ENCODE measurements at places on chromosomes 2 and 18. TPM values are rescaled to one million over a fixed set of nuclear protein-coding genes. Genes with fewer than 3 reads are reported as not detected.

Gene NEB
- total RNA-seq, result 4.0 TPM

Gene COL3A1
- 0.05 TPM for total RNA-seq

Gene CPO
- not detected for total RNA-seq

Gene NT5C1B
- 1.0 TPM for total RNA-seq

Gene B3GNT7
- total RNA-seq, result 0.50 TPM

Gene ATP9B
- 41.0 TPM for total RNA-seq

Gene OBSL1
- total RNA-seq, result 26.0 TPM

DNA sequence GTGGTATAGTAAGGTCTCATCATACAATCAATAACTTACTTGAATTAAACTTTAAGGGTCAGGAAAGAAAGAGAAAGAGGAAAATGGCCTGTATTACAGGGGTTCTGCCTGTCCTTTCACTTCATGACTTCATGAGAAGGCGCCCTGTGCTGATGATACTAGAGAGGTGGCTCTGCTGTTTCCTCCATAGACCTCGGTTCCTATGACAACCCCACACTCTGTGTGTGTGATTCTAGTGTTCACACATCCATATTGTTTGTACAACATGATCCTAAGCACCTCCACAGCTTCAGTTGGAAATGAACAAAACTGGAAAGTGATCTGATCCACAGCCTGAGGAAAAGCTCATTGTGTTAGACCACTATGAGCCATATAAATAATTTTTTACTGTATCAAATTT is 7.0 kb upstream of the REEP1 start:
- ATAC-seq, result no peak

- peak; percentile 89 for ATAC-seq
Measured at GRCh38 chr2:66508484-66509071, 73.7 kb downstream of the MEIS1 start.

- ATAC-seq, result no peak
Measured at GRCh38 chr2:176562359-176563078, 293.3 kb downstream of the MTX2 start.

DNA sequence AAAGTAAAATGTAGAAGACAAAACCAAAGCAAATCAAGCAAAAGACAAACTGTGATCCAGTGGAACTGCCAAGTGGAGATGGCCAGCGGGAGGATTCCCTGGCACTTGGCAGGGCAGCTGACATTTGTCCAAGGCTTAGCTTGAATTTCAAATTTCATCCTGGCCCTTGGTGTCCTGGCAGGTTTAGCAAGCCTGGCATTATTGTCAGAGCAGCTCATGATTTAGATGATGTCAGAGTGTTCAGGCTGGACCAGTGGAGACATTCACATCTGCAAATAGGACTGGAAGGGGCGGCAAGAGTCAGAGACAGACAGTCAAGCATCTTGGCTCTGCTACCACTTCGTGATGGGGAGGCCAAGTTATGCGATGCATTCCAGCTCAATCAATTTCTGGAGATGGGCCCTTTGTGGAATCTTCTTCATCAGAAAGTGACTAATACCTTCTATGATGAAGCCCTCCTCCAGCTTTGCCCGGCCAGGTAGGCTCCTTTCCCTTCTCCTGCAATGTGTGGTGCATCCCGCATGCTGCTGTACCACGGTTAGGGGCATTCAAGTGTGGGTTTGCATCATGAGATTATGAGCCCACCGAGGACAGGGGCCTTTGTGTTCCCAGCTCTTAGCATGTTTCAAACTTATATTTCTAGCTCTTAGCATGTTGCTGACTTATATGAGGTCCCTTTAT is 199.7 kb downstream of the ANKRD30B start:
- no peak for ATAC-seq

- no peak for ATAC-seq
Measured at GRCh38 chr2:12441750-12442475, 274.8 kb upstream of the TRIB2 start.

GRCh38 chr2:15107137-15107536 is 454.0 kb downstream of the NBAS start:
- no peak for ATAC-seq

DNA sequence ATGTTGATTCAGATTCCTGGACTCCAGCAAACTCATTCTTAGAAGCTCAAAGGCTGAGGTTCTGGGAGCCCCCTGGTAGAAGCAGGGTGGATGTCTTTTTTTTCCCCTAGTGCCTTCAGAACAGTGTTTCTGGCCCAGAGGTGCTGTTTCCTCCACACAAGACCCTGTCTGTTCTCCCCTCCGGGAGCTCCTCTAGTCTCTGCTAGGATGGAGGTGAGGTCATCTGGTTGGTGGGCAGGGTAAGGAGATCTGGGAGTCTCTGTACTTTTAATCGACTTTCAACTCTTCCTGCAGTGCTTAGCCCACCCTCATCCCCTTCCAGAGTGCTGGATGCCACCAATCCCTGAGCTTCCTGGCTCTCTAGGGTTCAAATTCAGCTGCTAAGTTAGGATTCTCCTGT is 192.0 kb downstream of the SH3BP4 start:
- ATAC-seq, result no peak

DNA sequence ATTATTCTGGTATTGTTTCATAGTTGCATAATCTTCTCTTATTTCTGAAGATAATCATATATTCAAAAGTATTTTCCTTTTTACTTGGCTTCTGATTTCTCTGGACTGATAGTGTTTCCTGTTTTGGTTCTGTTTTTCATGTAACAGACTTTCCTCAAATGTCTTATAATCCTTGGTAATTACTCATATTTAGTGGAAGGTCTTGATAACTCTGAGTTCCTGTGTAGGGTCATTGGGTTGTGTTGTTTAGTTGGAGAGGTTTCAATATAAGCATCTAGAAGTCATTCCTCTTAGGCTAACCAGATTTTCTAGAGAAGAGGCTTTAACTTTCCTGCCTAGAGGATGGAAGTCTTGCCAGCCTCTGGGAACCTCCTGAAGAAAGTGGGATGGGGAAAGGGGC is 23.8 kb downstream of the MFSD6 start:
- ATAC-seq, result no peak

DNA sequence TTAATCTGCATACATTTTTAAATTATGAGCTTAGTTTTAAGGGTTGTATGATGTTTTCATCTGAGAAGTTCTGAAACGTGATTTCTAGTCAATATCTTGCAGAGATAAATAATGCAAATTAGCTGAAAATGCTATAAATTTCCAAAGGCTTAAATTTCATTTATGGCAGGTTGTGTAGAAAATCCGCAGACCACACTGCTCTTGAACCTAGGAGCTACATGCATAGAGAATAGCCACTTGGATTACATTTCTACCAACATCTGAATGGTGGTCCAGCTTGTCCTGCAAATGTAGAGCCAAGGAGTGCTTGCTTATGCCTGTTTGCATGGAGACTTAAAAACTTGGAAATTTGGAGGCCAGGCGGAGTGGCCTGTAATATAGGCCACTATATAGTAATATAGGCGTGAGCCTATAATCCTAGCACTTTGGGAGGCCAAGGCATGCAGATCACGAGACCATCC is 6.8 kb downstream of the MAT2A start:
- no peak for ATAC-seq

DNA sequence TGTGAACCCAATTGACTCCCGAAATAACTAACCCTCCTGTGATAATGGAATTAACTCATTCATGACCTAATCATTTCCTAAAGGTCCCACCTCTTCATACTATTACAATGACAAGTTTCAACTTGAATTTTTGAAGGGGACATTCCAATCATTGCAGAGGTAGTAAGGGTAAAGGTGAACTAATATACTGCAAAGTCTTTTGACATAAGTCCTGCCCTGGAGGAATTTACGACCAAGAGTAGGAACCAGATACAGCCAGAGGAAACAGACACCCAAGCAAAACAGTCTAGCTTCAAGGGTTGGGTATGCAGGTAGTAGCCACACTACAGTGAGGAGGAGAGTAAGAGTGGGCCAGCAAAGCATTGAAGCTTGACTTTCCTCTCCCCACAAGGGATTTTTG is 1.2 kb upstream of the SRBD1 start:
- no peak for ATAC-seq

DNA sequence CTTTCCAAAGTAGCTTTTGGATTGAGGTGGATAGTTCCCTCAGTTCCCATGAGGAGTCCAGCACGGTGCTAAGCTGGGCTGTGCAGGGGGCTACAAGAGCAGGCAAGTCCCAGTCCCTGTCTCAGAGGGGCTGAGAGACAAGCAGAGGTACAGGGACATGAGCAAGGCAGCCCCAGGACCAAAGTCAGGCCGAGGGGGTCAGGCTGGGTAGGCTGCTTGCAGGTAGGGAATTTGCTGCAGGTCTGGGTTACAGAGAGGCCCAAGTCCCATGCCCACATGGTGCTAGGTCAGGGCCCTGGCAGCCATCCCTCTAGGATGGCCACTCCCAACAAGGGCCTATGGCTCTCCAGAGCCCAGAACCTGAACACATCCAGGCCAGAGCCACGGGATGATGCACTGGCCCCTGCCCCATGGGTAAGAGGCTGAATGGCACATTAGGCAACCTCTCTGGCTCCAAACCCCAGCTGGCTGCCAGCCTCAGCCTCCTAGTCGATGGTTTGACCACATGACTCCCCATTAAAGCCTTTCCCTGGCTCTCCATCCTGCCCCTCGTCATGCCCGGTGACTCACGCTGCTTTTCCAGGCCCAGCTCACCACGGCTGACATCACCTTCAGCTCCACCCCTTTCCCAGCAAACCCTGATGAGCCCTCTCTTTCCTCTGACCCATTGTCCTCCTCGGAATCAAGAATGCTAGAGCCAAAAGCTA is 83.7 kb downstream of the SDC1 start:
- ATAC-seq, result peak; percentile 81

- ATAC-seq, result no peak
Measured at GRCh38 chr2:108701806-108702205, 17.5 kb upstream of the RANBP2 start.

- no peak for ATAC-seq
Measured at GRCh38 chr2:237411683-237412423, 2.1 kb downstream of the COL6A3 start.

- no peak for ATAC-seq
Measured at GRCh38 chr2:39538718-39539117, 101.6 kb upstream of the MAP4K3 start.

GRCh38 chr2:156589381-156590079 is 153.4 kb downstream of the GPD2 start:
- peak; percentile 73 for ATAC-seq

GRCh38 chr2:141393214-141393545 is 737.6 kb downstream of the LRP1B start:
- ATAC-seq, result no peak

- ATAC-seq, result no peak
Measured at GRCh38 chr2:133841900-133842299, 273.6 kb upstream of the NCKAP5 start.

DNA sequence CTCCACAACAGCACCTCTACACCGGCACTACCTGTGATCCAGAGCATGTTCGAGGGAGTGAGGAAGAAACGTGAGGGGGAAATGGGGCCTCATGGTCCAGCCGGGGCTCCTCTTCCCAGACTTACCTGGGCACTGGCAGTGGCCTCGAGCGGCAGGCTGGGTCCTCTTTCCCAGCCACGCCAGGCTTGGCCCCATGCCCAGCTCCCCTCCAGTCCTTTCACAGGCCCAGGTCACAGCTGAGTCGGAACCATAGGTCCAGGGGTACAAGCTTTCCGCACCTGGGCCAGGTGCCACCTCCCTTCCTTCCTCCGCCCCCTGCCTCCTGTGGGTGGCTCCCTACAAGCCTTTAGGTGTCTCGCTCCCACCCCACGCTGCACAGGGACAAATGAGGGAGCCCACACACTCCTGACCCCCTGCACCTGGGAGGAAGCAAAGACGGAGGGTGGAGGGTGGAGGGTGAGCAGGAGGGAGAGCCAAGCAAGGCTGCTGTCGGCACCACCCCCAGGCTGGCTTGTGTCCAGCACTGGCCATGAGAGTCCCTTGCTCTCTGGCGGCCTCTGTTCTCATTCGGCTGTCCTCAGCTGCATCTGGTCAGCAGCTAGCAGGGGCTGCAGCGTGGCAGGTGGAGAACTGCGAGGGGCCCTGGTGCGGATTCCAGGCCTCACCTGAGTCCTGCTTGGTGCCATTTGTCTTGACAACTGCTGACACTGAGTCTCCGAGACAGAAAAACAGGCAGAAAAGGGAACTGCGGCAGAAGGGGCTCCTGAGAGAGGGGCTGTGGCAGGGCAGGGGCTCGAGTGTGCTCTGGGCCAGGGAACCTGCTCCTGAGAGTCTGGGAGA is 26.8 kb downstream of the ADRA2B start:
- no peak for ATAC-seq

- no peak for ATAC-seq
Measured at GRCh38 chr2:149458502-149458901, 128.1 kb downstream of the LYPD6 start.

DNA sequence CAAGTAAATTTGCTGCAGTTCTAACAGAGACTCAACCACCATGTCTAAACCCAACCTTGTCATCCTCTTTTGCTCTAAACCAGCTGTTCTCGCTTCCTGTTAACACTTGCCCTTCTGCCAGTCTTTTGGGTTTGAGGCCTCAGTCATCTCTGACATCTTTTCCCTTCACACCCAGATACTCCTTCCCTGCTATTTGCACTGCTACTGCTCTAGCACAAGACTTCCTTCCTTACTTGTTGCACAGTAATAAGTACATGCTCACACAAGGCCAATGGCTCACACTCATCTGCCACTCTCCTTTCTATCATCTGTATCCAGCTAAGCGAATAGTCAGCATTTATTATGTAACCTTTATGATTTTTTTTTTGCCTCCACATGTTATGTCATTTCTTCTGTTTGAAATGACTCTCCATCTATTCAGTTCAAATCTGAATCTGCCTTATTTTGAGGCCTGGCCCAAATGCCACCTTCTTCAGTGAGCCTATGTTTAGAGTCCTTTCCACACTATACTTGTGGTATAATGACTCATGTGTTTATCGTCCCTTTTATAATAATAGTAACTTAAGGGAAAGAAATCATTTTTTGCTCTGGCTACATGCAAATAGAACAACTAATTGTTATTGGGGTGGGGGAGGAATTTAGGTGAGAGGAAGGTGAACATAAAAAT is 22.5 kb upstream of the CDKL4 start:
- no peak for ATAC-seq
